ENCODE measurements at places on chromosomes 12 and 14.

- no peak for DNase-seq
These were observed 208.4 kb downstream of the EFCAB11 start for GRCh38 chr14:89746135-89746534.

DNA sequence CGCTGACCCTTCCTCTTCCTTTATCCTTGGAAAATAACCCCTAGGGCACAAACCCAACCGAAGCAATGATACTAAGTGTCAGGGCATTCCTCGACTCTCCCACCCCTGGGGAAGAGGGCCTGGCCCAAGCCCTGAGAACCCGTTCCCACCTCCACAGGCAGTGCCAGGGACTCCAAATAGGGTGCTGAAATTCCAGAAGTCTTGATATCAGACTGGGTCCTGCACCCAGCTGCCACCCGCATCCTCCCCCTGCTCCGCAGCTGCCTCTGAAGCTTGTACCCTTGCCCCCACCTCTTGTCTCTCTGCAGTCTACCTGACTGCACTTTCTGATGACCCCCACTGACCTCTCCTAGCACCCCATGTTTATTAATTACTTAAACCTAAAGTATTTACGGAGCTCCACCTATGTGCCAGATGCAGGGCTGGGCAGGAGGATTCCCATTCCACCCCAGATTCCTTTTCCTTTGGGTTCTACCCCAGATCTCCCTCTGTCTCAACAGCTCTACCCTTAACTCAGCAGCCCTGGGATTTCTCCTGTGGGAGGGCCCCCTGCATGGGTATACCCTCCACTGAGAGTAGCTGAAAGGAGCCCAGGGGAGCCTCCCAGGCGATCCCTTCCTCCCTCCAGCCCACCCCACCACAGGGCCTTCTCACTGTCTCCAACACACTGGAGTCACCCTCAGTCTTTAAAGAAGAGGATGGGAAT, 4.1 kb upstream of the KRT18 start:
- DNase-seq, result no peak

DNA sequence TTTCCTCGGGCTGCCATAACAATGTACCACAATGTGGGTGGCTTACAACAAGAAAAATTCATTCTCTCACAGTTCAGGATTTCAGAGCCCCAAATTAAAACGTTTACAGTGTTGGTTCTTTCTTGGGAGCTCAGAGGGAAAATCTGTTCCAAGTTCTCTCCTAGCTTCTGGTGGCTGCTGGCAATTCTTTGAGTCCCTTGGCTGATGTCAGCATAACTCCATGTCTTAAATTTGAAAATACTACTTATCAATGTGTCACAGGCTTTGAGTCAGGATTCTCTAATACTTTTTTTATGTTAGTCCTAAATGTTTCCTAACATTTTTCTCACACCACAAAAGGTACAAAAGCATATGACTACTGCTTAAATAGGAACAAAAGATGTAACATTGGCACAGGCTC, 198.4 kb upstream of the ATXN7L3B start:
- no peak for DNase-seq

GRCh38 chr14:64248689-64249088, 45.5 kb downstream of the ESR2 start:
- DNase-seq, result no peak

GRCh38 chr12:225012-225411, 11.1 kb upstream of the SLC6A12 start:
- DNase-seq, result no peak

DNA sequence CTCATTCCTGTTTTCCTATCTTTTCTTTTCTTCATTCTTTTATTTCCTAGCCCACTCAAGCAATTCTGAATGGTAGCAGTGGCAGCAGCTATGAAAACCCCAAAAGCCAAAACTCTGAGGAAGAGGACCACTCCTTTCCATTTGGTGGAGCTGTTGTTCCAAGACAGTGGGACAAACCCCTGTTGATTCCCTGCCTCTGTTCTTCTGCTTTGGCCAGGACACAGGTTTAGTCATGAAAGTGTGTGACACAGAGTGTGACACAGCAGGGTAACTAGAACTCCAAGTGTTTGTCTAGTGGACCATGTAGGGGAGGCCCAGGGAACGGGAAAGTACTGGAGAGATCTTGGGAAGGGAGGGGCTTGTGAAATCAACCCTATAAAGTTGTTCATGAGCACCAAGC, 71.1 kb downstream of the PTCSC3 start:
- peak; percentile 89 for DNase-seq

GRCh38 chr14:51836417-51836816, 24.0 kb upstream of the GNG2 start:
- no peak for DNase-seq

DNA sequence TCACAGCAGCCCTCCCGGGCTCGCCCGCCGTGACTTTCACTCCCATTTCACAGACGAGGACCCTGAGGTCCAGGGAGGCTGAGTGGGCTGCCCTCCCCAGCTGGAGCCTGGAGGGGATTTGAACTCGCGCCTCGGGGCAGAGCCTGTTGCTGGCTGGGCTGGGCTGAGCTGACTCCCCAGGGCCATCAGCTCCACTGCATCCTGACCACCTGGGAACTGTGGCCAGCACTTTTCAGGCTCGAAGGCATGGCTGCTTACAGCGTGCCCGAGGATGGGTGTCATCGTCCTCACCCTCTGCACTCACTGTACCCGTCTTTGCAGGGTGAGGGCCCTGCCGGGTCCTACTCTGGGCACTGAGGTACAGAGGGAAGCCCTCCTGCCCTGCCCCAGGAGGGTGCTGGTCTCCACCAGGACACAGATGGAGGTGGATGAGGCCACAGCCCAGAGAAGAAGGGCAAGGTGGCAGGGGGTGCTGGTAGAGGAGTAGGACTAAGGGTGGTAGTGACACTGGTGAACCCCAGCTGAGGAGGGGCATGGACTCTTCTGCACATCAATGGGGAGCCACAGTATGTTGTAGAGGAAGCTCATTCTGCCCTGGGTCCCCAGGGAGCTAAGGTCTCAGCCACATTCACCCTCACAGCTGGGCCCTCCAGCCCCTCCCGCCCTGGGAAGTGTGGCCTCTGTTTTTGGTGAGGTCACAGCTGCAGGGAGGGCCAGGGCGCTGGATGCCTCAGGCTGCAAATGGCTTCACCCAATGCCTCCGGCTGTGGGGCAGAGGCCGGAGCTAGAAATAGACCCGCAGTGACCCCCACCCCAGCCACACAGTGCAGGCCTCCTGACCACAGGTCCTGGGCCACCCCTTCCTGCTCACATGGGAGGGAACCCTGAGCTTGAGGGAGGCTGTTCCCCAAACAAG, 365.1 kb upstream of the SFSWAP start:
- no peak for DNase-seq

- DNase-seq, result peak; percentile 16
These were observed 17.1 kb upstream of the MED13L start for GRCh38 chr12:116294454-116295165.

- no peak for DNase-seq
These were observed 10.9 kb downstream of the EVL start for GRCh38 chr14:100076133-100076532.

DNA sequence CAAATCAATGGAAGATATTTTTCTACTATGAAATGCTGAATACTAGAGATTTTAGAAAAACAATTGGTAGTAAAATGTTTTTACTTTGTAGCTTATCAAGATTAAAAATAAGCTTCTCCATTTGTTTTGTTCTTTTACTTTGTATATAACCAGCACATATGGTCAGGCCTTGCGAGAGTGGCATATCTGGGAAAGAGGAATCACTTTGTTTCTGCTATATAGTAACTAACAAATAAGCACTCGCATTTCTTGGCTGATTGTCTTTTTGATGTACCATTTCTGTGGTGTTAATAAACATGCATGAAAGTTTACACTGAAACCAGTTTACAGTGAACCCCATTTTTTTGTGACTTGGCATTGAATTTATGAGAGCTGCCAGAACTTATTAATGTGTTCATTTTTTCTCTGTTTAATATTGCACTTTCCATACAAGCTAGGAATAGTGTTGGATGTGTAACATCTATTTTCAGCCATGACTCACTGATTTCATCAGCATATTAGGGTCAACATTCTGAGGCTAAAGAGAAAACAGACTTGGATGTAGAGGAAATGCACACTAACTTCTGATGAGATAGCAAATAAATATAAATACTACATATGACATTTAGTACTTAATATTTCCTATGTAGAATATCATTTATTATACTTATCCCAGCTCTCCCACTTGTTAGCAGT, 635.5 kb downstream of the KCNH5 start:
- no peak for DNase-seq

DNA sequence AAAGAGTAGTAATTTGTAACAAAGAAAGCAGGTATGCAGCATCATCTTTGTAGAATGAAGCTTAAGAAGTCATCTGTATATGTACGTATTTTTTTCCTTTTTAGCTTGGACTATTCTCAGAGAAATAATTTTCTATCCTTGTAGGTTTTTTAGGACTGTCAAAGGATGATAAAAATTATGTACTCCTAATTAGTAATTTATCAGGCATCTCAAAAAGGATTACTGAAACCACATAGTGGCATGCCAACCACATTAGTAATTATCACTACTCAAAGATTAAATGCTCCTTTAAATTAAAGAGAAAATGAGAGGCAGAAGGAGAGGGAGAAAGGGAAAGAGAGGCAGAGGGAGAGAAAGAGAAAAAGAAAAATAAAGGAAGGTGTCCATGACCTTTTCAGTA, 17.3 kb downstream of the TTC8 start:
- DNase-seq, result no peak

DNA sequence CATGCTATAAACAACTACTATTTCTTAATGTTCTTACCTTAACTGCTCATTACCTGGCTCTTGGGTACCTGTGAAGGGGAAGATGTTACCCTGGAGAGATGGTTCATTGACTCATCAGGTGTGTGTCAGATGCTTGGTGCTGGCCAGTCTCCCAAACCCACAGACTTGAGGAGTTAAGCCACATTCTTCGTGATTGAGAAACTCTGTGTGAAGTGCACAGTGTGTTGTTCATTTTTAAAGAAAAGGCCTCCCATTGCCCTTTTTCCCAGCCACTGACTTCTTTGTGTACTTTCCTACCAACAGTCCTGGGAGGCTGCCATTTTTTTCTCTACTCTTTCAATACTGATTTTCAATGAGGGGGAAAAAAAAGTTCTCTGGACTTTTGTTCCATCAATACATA, 3.2 kb downstream of the MGST1 start:
- peak; percentile 25 for DNase-seq

DNA sequence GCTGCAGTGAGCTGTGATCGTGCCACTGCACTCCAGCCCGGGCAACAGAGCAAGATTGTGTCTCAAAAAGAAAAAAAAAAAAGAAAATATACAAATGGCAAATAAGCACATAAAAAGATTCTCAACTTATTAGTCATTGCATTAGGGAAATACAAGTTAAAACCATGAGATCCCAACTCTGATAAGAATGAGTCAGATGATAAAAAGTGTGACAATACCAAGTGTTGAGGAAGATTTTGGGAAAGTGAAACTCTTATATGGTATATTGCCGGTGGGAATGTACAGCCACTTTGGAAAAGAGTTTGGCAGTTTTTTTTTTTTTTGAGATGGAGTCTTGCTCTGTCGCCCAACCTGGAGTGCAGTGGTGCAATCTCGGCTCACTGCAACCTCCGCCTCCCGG, 7.6 kb upstream of the PRPF40B start:
- no peak for DNase-seq

- DNase-seq, result peak; percentile 75
These were observed 32.6 kb downstream of the NUAK1 start for GRCh38 chr12:106106061-106106566.

DNA sequence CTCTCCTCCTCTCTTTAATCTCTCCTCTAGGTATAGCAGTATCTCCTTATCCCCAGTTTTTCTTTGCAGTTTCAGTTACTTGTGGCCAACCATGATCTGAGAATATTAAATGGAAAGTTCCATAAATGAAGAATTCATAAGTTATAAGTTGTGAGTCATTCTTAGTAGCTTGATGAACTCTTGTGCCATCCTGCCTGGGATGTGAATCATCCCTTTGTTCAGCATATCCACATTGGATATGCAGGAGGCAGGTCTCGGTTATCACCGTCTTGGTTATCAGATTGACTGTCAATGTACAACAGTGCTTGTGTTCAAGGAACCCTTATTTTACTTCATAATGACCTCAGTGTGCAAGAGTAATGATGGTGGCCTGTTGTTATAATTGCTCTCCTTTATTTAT, 134.0 kb downstream of the TMEM117 start:
- DNase-seq, result no peak

DNA sequence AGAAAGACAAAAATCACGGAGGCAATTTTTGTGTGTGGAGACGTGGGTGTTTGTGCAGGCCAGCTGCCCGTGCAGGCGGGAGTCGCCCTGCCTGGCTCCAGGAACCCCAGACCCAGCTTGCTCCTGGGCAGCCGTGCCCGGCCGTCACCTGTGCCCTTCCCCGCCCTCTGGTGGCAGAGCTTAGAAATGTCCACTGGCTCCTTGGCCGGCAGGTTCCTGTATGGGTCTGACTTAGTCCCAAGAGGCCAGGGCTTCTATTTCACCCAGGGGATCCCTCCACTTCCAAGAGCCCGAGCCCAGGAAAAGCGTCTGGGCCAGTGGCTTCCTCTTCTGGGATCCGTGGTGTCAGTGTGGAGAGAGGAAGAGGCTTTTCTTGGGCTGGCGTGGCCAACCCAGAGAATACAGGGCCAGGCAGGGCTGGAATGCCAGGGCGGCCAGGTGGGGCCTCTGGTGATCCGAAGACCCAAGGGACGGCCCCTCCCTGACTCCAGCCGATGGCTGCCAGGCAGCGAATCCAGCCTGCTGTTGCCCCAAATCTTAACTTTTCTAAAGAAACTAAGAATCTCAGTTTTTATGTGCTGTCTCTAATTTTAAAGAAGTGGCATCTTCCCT, 120.9 kb downstream of the TMEM132C start:
- DNase-seq, result peak; percentile 79
